ENCODE measurements at places on chromosomes 1 and 21.

DNA sequence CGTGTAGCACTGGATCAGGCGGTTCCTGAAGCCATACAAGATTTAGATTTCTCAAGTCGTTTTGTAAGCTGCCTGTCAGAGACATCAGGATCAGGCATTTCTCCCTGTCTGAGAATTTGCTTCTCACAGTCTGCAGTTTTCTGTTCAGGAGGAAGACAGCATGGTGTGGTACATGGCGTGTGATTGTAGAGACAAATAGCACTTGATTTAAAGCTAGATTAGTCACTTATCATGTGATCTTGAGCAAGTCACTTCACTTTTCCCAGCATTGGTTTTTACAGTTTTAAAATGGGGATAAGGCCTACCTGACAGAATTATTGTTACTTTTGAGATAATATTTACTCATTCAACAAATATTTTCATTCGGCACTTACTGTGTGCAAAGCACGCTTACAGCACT is 63.3 kb downstream of the AK4 start:
- DNase-seq = no peak

- no peak for DNase-seq
Observed at GRCh38 chr21:33966324-33966949, 50.8 kb upstream of the ATP5PO start.

GRCh38 chr1:55138823-55139222 is 76.3 kb downstream of the USP24 start:
- DNase-seq = no peak

- no peak for DNase-seq
Observed at GRCh38 chr1:245079021-245079609, 75.7 kb upstream of the KIF26B start.

GRCh38 chr1:81540216-81540615 is 260.5 kb upstream of the ADGRL2 start:
- DNase-seq = no peak

DNA sequence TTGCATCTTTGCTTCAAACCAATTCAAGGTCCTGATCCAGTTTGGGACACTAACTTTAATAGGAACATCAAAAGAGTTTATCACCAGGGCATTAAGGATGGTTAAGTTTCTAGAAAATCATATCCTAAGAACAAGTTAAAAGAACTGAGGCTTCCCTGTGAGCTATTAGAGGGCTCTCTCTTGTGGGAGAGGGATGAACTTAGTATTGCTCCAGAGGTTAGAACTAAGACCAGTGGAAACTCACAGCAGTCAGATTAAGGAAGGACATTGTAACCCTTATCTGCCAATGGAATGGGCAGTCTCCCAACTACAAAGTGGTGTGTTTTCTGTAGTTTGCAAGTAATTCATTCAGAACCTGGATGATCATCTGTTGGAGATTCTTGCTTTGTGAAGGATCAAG is 36.8 kb downstream of the UBE2U start:
- no peak for DNase-seq

DNA sequence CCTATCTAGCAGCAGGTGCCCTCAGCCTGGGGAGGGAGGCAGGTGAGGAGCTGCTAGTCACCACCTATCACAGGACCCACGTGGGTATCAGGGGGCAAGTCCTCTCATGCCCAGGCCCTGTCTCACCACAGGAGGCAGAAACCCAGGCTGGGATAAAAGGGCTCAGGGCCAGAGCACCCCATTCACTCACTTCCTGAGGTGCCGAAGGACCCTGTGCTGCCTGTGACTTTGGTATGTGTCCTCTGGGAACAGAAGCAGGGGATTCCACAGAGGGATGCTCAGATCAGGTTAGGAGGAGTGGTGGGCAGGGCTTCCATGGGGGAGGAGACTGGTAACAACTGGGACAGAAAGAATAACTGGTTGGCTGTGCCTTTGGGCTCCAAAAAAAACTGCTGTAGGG is at the start of gene LCE1E:
TSS of gene LCE1E (plus strand) at position 181 of the 400 bp plus-strand sequence. CDS start 1,043 bp downstream, outside the sequence.
- DNase-seq = no peak

DNA sequence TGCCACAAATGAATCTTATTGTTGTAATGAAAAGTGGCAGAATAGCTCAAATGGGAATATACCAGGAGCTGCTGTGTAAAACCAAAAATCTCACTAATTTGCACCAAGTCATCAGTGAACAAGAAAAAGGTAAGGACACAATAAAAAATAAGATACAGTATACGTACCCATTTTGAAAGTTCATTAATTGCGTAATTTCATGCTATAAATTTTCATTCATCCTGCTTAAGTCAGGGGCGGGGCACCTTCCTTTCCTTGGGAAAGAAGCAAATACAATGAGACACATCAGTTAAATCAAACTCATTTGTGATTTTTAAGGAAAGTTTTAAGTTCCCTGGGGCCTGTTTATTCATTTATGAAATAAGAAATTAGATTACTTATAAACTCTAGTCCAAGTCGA is 65.4 kb downstream of the HSPA13 start:
- no peak for DNase-seq

GRCh38 chr1:176542352-176542751 is 79.4 kb downstream of the PAPPA2 start:
- DNase-seq = no peak

DNA sequence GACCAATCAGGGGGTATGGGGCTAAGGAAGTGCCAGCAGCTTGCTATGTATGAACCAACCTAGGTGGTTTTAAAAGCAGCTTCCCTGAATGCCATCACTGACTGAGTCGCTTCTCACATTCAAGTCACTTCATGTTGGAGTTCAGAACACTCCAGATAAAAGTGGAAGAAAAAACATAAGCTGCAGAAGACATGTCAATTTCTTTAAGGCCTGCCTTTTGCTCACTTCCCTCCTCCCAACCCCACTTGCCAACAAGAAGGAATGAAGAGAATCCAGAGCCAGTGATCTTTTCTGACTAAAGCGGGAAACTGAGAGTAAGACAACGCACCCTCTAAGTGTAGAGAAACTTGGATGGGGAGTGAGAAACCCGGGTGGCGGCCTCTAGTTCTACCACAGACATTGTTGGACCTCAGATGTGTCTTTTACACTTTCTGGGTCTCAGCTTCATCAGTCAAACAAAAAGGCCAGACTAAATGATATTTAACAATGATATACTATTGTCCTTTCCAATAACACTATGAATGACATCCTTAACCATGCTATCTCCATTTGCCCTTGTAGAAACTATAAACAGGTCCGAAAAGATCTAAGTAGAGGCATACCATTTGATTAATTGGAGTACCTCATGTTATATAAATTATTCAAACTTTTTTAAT is 54.1 kb downstream of the LUZP1 start:
- DNase-seq = no peak

DNA sequence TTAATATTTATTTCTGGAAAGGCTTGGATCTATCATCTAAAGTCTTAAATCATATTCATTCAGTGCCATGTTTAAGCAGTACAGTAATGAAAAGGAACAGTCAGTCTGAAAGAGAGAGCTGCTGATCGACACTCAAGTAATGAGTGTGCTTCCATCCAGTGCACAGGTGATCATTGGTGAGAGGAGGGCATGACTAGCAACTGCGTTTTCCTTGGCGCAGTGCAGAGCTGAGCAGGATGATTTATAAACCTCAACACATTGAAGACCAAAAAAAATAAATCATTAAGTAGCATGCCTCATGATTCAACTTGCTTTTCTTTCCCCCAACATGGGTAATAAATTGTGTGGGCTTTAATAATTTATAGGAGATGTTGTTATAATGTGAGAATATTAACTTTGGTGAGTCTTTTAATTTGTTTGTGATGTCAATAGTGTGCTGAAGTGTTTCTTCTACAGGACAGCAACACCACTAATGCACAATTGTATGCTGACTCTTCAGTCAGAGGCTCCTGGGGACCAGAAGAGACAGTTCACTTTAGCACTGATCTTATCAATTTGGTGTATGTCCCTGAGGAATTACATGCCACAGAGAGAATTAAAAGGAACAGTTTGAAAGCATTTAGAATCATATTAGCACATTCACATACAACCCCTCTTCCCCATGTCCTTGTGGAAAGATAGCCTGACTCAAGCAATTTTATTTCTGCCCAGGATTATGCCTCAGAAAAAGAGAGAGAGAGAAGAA is 199.7 kb upstream of the ADGRL2 start:
- DNase-seq = no peak

DNA sequence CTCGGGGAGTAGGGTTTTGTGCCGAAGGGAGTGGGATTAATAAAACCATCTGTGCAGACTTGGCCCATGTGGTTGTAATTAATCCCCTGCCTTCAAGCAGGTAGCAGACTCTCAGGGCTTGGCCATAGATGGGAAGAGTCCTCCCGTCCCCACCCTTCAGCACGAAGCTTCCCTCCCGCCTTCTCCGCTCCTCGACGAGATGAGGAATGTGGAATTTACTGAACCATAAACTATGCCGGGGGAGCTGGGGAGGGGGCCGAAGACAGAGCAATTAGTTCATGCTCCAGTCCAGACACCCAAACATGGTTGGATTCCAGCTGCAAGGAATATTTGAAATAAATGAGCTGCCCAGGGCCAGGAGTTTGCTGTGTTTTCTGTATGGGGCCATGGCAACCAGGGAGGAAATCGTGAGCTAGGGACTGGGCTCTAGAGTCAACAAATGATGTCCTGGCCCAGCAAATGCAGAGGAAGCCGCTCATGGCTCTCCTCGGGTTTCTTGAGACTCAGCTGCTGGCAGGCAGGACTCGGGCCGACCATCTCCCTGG is 78.8 kb downstream of the SPSB1 start:
- DNase-seq = no peak
